Activated naive CD8-positive, alpha-beta T cell treated with anti-CD3 and anti-CD28 coated beads, Interleukin-2, amount 50 U/mL, for 16 hours (primary cell): ENCODE measurements at places on chromosomes 4 and X.

GRCh38 chrX:1481636-1482529 lies 29.2 kb upstream of the ASMTL start:
- DNase-seq, result peak; percentile 45

DNA sequence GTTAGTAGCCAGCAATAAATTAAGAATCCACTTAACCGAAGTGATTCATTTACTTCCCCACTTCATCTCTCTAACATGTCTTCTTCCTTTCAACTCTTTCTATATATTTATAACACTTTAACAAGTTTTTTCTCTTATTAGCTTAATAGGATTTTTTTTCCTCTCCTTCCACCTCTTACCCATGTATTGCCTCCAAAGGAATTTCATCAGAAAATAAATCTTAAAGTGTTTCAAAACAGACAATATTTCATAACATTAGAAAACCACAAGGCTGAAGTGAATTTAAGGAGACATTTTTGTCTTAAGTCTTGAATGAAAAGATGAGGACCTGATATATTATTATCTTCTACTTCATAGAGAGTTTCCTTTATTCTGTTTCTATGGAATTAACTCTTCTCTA lies 101.5 kb downstream of the PDGFC start:
- no peak for DNase-seq

DNA sequence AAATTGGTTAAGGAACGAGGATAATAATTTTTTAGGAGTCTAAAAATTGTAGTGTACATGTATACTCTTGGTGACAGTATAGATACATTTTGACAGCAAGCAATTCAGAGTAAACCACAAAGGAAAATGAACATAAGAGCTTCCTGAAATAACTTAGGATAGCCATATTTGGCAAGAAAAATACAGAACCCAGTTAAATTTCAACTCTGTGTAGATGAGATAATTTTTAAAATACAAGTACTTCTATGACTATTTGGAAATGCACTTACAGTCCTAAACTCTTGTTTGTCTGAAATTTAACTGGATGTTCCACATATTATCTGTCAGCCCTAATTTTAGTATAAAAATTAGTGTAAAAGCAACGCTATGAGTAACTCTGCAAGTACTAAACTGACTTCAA lies 124.4 kb upstream of the PCDH18 start:
- no peak for DNase-seq

DNA sequence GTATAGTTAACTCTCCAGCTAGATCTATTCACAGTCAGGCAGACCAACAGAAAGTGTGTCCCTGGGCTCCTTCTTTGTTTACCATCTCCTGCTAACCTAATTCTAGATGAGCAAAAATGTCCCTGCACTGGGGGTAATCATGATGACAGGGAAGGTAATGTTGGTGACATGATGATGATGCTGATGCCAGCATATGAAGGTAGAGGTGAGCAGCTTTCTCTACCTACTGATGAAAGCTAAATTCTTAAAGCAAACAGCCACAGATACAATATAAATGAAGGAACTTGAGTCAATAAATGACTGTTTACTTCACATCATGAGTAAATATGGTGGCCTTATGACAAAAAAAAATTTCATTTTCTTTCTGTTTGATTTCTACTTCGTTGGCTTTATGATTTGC lies 78.5 kb downstream of the NKX6-1 start:
- no peak for DNase-seq

DNA sequence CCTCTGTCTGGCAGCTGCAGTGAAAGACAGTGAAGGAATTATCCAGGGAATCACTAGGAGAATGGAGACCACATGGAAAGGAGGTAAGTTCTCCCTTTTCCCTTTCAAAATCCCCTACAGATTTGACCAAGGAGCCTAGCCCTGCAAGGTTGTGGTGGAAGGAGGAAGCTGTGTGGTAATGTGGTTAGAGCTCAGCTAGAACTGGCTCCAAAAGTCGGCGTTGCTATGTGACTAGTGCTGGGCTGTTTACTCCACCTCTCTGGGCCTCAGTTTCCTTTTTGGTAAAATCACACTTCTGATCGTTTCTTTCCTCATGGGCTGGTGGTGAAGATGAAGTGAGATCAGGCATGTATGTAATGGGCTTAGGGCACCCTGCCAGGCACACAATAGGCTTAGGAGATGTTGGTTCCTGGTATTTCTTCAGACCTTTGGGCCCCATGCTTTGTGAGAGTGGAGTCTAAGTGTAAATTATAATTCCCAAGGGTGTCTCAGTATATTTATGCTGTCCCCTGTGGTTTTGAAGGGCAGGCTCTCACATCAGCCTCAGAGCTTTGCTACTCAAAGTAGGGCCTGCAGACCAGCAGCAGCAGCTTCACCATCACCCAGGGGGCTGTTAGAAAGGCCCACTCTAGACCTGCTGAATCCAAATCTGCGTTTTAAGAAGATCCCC lies 183.7 kb upstream of the BCOR start:
- DNase-seq, result no peak

GRCh38 chr4:1629699-1630083 lies 54.4 kb downstream of the FAM53A start:
- no peak for DNase-seq

GRCh38 chr4:7301126-7301785 lies 108.9 kb downstream of the SORCS2 start:
- DNase-seq, result no peak

DNA sequence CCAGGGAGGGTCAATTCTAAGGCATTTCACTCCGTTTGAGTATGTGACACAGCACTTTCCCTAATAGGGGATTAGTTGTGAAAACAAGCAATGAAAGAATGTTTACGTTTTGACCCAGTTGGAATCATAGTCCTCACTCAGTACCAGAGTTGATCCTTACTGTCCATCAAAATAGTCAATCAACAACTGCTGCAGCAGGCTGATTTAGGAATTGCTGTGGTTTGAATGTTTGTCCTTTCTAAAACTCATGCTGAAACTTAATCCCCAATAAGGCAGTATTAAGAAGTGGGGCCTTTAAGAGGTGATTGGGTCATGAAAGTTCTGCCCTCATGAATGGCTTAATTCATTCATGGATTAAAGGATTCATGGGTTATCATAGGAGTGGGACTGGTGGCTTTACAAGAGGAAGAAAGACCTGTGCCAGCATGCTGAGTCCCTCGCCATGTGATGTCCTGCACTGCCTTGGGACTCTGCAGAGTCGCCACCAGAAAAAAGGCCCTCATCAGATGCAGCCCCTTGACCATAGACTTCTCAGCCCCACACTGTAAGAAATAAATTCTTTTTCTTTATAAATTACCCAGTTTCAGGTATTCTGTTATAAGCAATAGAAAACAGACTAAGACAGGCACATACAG lies 3.1 kb upstream of the FBXL5 start:
- DNase-seq, result no peak

- DNase-seq, result no peak
These were observed 508.7 kb upstream of the FMR1 start for GRCh38 chrX:147403040-147403439.

GRCh38 chr4:115110191-115111181 lies 2.9 kb downstream of the NDST4 start:
- no peak for DNase-seq

DNA sequence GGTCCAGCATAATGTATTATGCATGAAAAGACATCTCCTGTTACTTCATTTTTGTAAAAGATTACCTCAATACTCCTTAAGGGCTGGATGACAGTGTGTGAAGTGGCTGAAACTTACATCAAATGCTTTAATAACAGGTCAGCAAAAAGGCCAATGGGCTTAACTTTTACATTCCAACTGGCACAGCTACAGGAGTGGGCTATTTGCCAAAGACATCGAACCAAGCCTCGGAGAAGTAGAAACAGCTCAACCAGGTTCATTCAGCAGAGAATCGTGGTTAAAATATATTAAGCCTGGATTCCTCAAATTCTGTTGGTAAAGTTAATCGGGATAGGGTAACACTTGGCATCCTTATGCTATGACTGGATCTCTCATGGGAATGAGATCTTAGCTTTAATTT lies 639.7 kb downstream of the TRIML1 start:
- no peak for DNase-seq

- no peak for DNase-seq
These were observed 22.3 kb upstream of the CLOCK start for GRCh38 chr4:55568905-55569504.

GRCh38 chr4:121070696-121071639 lies 1.4 kb downstream of the NDNF start:
- no peak for DNase-seq

DNA sequence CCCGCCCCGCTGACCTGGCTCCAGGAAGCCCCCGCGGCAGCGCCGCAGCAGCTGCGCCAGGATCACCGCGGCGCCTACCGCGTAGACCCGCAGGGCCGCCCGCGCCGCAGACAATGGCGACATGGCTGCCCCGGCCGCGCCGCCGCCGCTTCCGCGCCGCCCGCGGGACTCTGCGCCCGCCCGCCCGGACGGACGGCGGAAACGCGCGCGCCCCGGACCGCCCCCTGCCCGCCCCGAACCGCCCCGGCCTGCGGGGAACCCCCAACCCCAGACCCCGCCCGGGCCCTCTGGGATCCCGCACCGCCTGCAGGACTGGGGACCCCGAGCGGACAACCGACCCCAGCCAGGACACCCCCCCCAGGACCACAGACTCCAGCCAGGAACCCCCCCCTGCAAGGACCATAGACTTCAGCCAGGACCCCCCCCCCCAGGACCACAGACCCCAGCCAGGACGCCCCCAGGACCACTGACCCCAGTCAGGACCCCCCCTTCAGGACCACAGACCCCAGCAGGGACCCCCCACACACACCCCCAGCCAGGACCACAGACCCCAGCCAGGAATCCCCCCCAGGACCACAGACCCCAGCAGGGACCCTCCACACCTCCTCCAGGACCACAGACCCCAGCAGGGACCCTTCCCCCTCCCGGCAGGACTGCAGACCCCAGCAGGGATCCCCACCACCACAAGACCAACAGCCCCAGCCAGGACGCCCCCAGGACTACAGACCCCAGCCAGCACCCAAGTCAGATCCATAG lies at the start of the genes DHRSX and ZBED1:
Gene DHRSX, minus strand, starts transcription at position 174 of the 756 bp plus-strand sequence. Its CDS starts 51 bp downstream, at position 123.
Gene ZBED1, minus strand, starts transcription at position 174 of the 756 bp plus-strand sequence. CDS start 10,257 bp downstream, outside the sequence.
- DNase-seq, result peak; percentile 14
